ENCODE measurements at places on chromosomes 6 and 20.

- no peak for DNase-seq
Measured at GRCh38 chr6:35723587-35723986, 13.2 kb upstream of the ARMC12 start.

DNA sequence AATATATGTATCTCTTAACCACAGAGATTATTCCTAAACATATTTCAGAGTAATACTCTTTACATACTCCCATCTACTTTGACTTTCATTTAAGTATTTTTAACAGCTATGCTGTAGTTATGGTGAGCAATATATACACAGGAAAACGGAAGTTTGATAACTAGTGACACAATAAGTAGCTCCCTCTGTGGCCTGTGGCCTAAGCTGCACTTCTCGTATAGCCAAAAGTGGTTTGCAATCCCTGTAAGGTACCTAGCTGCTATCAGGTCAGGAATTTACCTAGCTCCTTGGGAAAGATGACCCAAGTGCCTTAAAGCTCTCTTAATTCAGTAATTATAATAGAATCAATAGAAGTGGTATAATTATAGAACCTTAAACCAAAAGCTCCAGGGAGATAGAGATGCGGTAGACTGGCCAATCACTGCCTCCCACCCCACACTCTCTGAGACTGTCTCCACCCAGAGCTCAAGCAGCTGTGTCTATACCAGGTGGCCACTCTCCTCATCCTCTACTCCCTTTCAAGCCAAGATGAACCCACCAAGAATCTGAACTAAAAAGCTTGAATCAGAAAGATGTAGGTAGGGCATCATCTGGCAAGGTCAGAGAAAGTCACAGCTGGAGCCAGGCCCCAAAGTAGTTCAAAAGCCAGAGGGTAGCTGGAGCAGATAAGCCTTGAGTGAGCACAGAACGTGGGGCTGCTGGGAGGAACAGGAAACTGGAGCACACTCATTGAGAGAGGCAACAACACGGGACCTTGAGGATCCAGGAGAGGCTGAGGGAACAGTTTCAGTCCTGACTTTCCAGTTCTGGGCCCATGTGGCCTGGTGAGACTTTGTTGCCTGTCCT, 84.9 kb upstream of the ASF1A start:
- DNase-seq = no peak

DNA sequence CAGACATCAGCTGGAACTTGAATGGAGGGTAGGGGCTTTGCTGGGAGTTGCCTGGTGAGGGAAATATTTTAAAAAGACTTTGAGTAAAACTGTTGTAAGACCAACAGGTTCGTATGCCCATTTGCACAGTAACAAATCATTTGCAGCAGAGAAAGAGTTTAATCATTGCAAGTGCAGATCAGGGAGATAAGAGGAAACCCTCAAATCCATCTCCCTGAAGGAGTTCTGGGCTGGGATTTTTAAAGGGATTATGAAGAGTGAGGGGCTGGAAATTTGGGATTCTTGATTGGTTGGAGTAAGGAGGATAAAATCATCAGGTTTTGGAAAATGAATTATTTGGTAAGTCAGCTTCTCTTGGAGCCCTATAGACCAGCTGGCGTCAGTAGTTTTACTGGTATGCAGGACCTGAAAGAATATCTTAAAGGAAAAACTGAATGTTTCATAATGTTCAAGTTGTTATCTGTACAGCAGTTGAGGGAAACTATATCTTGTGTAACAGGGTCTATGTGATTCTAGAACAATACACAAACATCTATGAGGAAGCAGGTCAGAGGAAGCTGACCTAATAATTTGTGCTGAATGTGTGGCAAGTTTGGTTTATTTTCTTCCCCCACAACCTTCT, 295.5 kb downstream of the PLCB1 start:
- no peak for DNase-seq

GRCh38 chr20:5674176-5674660, 76.0 kb upstream of the SHLD1 start:
- no peak for DNase-seq

DNA sequence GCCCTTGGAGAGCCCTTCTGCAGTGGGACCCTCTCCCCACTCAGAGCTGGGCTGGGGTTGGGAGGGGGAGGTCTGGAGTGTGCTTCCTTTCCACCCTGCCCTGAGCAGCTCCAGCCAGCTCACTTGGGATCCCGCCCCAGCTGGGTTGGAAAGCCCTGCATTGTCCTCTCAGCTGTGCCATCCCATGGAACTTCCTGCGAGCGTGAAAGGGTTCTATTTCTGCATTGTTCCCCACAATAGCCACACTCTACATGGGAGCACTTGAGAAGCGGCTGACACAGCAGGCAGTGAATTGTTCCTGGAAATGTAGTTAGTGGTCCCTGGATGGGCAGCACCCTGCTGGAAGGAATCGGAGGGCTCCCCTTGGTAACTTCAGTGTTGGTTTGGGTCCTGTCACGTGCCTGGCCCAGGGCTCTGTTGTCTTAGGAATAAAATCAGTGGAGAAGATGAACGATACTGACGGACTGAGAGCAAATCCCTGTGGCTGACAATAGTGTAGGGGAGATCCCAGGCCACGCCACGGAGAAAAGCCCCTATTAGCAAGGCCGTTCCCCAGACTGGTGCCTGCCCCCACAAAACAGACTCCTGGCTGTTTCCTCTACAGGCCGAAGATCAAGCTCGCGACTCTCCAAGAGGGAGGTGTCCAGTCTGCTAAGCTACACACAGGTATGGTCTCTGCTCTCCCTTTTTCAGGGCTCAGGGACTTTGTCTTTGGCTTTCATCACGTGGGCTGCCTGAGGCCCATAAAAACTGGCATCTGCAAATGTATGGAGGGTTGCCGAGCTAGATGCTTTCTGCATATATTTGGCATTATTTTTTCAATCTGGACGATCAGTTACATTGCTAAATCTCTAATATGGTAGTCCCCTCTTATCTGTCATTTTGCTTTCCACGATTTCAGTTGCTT, 18.8 kb downstream of the DNMT3B start:
- no peak for DNase-seq

DNA sequence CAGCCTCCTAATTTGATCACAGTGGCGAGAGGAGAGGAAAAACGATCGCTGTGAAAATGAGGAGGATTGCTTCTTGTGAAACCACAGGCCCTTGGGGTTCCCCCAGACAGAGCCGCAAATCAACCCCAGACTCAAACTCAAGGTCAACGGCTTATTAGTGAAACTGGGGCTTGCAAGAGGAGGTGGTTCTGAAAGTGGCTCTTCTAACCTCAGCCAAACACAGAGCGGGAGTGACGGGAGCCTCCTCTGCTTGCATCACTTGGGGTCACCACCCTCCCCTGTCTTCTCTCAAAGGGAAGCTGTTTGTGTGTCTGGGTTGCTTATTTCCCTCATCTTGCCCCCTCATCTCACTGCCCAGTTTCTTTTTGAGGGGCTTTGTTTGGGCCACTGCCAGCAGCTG, 28.7 kb downstream of the SAYSD1 start:
- DNase-seq = no peak

DNA sequence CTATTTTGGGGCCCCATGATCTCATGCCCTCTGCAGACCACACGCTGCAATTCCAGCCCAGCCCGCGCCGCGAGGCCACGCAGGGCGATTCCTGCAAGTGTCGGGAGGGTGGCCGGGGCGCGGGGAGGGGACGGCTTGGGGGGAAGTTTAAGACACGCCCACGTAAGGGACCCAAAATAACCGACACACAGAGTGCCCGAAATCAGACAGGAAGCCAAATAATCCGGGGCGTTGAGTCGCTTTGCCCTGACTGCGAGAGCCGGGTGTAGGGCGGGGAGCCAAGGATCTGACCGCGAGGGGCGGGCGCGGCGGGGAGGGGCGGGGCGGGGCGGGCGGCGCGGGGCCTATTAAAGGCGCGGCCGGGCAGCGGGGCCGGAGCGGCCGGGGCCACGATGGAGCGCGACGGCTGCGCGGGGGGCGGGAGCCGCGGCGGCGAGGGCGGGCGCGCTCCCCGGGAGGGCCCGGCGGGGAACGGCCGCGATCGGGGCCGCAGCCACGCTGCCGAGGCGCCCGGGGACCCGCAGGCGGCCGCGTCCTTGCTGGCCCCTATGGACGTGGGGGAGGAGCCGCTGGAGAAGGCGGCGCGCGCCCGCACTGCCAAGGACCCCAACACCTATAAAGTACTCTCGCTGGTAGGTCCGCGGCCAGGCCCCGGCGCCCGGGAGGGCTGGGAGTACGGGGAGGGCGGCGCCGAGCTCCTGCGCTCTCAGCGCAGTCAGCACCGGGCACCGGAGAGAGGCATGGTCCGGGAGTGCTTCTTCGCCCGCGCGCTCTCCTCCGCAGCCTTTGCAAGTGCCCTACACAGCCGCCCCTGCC, at the start of gene ENPP1:
Gene ENPP1 (plus strand): TSS at position 377 of the 816 bp plus-strand sequence. CDS start 16 bp downstream, at position 393.
- DNase-seq = peak; percentile 90

- no peak for DNase-seq
Measured at GRCh38 chr20:47818996-47819609, 33.8 kb upstream of the SULF2 start.

DNA sequence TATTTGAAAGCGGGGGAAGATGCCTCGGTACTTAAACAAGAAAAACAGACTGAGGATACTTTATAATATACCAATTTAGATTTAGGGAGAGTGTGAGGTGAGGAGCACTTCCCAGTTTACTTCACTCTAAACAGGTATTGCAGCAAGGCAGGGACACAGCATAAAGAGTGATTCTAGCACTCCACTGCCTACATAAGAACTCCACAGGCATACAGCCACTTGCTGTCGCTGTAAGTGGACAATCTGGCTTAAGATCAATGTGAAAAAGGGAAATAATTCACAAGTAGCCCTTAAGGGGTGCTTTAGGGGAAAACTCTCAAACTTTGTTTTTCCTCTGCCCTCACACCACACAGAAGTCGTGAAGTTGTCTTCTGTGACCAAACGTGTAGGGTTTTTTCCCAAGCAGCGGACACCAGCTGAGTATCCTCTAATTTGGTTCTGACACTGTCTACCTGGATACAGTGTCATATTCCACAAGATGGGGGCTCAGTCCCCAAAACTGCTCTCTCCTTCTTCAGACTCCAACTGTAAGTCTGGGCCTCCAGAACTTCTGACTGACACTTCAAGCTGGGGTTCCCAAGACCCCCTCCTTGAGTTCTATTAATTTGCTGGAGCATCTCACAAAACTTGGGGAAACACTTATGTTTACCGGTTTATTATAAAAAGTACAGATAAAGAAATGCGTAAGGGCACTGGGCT, 9.3 kb downstream of the ADNP start:
- DNase-seq = no peak

DNA sequence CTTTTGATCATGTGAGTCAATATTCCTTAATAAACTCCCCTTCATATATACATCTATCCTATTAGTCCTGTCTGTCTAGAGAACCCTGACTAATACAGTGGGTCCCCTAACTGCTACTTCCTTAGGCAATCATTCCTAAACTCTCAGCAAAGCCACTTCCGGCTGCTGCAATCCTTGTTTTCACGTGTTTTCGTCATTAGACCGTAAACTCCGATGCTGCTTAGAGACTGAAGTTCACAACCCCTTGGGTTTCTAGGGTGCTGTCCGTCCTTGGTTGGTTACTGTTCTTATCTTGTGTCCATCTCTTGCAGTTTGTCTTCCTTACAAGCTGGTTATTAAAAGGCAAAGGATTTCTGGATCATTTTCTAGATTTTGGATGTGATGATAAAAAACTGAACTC, 106.4 kb downstream of the GMPR start:
- no peak for DNase-seq

GRCh38 chr20:44014807-44015732, 100.4 kb downstream of the TOX2 start:
- no peak for DNase-seq

- no peak for DNase-seq
Measured at GRCh38 chr6:111032484-111033140, 50.8 kb downstream of the RPF2 start.

GRCh38 chr6:136866872-136867416, 44.6 kb downstream of the PEX7 start:
- DNase-seq = no peak

DNA sequence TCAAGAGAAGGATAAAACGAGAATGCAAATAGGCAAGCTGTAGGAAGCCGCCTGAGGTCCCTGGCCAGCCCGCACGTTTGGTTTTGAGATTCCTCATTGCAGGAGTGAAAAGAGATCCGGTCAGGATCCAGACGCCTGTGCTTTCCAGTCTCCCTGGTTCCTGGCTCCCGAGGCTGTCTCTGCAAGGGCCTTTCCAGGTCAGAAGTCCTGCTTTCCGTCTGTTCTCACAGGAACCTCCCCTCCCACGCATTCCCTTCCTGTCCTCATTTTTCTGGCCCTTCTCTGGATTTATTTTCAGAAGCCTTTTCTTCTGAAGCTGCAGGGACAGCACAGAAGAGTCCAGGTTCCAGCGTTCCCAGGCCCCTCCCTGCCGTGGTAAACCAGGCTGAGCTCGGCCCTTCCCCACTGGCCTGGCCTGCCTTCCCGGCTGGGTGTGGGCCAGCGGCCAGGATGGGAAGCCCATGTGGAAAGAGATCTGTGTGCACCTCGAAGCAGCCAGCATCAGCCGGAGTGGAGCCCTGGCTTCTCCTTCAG, 54.0 kb downstream of the TMEM242 start:
- peak; percentile 90 for DNase-seq

DNA sequence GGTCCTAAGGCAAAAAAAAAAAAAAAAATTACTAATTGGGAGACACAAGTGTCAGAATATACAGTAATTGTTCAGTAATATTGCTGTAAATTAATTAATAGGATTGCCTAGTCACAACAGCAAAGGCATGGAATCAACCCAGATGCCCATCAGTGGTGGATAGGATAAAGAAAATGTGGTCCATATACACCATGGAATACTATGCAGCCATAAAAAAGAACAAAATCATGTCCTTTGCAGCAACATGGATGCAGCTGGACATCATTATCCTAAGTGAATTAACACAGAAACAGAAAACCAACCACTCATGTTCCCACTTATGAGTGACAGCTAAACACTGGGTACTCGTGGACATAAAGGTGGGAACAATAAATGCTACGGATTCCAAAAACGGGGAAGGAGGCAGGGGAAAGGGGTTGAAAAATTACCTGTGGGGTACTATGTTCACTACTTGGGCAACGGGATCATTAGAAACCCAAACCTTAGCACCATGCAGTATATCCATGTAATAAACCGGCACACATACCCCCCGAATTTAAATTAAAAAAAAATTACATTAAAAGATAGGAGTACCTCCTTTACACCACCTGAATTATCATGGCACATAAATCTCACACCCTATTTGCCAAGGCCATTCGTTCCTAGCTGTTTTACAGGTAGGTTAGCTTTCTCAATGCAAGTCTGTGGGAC, 689 bp upstream of the PFDN4 start:
- DNase-seq = no peak

Measured in heart left ventricle (tissue), 16 donors.